Kidney capillary endothelial cell (primary cell): ENCODE measurements at places on chromosomes 7 and 10.

- no peak for DNase-seq
These were observed at the start of gene RAB19 for GRCh38 chr7:140403878-140404564. Gene RAB19, plus strand, starts transcription at chr7:140404058. Its CDS starts 3,589 bp downstream, at chr7:140407647.

- DNase-seq: no peak
These were observed 121.3 kb upstream of the GDF10 start for GRCh38 chr10:47178537-47179290.

DNA sequence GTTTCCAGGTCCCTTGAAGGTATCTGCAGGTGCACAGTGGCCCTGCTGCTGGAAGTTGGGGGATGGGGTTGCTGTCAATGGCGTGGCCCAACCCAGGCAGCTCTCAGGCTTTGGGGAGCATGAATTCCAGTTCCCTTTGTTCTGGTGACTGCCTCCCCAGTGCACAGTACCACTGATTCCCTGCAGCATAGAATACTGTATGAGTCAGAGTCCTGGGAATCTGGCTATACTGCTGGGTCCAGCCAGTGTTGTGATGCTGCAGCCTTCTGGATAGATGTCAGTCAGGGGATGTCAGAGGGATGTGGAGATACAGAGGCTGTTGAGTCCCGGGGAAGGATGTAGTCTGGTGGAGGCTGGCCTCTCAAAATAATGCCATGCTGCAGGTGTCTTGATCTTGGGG lies 99.3 kb downstream of the LANCL2 start:
- no peak for DNase-seq

DNA sequence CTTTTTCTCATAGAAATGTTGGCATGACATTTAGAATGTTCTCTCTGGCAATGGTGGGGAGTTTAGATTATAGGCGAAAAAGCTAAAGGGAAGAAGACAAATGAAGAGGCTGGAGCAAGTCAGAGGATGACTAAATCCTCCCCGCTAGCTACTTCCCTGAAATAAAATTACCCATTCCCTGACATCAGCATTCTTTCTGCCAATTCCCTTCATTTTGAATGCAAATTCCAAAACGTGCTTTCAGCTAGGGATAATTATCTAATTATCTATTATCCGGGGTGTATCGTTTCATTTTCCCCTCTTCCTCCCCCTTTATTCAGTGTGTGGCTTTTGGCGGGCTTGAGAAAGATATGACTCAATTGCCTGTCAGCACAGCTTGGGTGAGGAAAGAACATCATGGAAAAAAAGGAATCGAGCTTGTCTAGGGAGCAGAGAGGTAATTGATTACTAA lies 672.3 kb downstream of the TNS3 start:
- no peak for DNase-seq

- no peak for DNase-seq
These were observed 114.3 kb downstream of the CDK14 start for GRCh38 chr7:90710466-90710850.

DNA sequence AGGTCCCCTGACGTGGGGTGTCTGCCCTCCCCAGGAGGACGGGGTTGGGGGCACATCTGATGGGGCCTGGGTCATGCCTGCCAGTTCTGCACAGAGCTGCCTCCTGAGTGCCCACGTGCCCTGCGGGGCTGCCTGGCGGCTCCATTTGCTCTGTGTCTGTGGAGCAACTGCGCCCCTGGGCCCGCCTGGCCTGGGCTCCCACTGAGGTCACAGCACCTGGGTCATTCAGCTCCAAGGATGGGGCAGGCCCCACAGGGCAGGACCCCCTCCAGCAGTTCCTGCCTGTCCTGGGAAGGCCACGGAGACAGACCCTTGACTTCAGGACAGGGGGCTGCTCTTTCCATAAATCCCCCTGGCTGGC lies 590.6 kb downstream of the PTPRN2 start:
- no peak for DNase-seq

DNA sequence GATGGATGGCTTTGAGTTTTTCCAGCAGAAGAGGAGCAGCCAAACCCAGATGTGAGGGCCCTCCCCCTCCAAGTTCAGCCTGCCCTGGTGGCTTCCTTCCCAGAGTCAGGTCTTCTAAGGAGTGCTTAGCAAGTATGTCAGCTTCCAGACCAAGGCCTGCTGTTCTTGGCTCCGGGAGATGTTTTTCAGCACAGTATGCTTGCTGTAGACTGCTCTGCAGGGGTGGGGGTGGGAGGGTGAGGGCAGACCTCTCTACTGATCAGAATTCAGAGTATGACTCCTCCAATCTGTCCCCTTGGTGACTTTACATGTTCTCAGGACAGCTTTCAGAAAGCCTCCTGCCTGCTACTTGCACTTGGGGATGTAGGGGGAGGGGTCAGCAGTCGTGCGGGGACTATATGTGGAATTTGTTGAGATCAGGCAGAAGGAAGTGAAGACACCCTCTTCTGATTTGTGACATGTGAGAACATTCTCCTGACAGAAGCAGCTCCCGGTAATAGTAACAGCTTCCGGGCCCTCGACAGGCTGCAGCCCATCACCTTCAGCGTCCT lies 516.4 kb upstream of the ZMIZ1 start:
- no peak for DNase-seq

GRCh38 chr7:96311967-96312366 lies 9.9 kb downstream of the SLC25A13 start:
- DNase-seq: no peak

DNA sequence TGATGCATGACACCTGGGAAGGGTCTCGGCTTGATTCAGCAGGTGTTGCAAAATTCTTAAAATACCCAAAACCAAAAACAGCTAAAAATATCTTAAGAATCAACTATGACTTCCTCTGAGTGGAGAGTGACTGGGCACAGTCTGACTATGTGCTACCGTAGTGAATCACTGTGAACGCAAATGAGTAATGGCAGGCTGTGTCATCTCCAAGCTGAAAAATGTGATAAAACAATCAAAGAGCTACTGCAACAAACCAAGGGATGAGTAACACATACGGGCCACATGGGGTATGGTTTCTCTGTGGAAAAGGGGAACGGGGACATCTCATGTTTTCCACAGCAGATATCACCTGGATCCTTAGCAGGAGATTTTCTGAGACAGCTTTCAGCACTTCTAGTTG lies 127.5 kb downstream of the ABCA13 start:
- peak; percentile 74 for DNase-seq
